ENCODE measurements at places on chromosomes 1 and 21.
A peak's percentile ranks its signal among the peaks of the same experiment; 100 is the strongest.

- no peak for DNase-seq
Observed at GRCh38 chr1:169271098-169271497, 96.5 kb downstream of the NME7 start.

DNA sequence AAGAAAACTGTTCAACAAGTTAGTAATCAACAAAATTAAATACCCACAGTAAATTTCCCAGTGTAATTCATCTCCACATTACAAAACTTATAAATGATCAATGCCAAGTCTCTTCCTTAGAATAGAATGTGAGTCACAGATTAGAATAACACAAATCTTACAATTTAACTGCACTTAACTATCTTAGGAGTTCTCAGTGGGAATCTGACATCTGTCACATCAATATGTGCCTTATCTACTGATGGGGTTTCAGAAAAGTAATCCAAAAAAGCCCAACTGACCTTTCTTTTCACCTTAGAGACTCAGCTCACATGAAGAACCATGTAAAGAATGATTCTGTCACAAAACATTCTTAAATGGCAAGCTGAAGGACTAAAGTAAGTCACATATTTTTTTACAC is 141.4 kb downstream of the RERE start:
- no peak for DNase-seq

GRCh38 chr1:197017558-197018146 is 40.3 kb downstream of the CFHR5 start:
- DNase-seq: no peak

- no peak for DNase-seq
Observed at GRCh38 chr1:175521249-175522040, 221.9 kb downstream of the TNR start.

DNA sequence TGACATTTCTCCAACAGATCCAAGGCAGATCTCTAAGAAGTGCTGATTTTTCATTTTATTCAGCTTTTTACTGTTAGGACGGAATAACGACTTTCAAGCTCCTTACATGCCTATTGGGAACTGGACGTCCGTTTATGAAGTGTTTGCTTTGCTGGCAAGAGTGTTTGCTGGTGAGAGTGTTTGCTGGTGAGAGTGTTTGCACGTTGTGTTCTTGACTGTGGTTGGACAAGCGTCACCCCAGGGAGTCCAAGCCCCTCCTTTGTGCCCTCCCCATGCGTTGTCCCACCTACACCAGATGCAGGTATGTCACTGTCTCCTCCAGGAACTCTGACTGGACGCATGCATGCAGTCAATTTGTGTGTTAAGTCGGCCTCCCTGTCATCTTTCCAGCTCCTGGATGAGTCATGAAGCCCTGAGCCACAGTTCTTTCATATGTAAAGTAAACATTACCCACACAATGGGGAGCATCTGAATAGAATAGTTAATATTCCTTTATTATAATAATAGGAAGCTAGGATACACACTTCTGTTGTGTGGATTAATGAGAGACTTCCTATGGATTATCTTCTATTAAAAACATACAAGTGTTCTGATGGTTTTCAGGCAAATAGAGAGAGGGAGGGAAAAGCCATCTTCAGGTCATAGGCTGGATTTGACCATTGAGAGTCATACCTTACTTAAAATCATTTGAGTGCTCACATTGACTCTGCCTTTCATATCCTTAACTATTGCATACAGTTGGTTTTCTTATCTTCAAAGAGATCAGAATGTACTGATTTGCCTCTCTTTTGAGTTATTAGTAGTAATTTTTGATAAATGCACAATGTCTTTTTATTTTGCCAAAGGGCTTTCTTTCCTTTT is 119.2 kb downstream of the GALNT2 start:
- DNase-seq: peak; percentile 46

- no peak for DNase-seq
Observed at GRCh38 chr1:154353966-154354365, 28.6 kb downstream of the ATP8B2 start.

GRCh38 chr1:214377886-214378285 is 96.9 kb downstream of the SMYD2 start:
- DNase-seq: peak; percentile 45

- DNase-seq: no peak
Observed at GRCh38 chr1:67708606-67709005, 23.6 kb downstream of the GADD45A start.

GRCh38 chr1:67211589-67212563 is 45.6 kb downstream of the IL23R start:
- no peak for DNase-seq

DNA sequence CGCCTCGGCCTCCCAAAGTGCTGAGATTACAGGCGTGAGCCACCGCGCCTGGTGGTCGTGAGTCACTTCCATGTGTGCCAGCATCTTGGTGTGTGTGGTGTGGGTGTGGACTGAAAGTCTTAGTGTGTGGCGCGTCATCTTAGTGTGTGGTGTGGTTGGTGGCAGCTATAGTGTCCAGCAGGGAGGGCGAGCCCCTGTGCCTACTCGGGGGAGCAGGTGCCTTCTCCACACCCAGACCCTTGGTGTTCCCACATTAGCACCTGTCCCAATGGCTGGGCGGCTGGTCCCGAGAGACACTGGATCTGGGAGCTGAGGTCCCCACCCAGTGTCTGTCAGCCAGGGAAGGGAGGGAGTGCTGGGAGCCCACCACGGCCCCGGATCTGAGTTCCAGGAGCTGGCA is 2.8 kb downstream of the SCNN1D start:
- no peak for DNase-seq

DNA sequence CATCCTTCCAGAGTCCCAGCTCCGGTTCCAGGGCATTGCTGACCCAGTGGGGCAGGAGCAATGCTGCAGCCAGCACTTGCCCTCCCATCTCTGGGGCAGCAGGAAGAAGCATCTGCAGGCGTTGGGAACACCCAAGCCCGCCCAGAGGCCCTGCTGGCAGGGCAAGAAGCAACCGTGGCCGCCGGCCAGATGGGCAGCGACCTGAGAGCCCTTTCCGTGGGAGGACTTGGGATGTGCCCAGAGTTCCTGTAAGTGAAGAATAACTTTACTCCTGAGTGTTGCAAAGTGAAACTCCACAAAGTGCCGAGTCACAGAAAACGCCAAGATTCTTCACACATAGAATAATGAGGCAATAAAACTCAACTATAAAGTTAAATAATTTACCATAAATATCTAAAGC is 46.0 kb downstream of the GRIK3 start:
- no peak for DNase-seq

GRCh38 chr1:20787840-20788795 is 1.0 kb upstream of the HP1BP3 start:
- no peak for DNase-seq

GRCh38 chr1:64659478-64660138 is 85.3 kb upstream of the RAVER2 start:
- no peak for DNase-seq

DNA sequence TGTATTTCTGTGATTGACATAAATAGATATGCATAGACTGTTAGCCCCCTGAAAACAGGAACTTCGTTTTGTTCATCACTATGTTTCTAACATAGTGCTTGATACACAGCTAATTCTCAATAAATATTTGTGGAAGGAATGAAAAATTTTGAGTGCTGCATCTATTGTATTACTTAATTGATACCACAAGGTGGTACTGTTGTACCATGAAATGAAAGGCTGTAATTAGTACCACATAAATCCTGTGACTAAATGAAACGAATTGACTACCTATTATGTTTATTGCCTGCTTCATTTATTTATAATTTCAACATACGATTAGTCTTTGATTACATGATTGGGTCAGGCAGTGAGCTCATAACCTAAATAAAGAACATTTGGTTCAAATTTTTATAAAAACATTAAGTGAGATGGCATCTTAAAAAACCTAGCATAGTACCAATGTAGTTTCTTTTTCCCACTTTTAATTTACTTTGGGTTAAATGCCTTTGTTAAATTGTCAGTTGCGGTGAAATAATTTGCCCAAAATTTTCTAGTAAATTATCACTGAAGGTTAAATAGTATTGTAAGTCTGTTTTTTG is 15.0 kb upstream of the TGFB2 start:
- no peak for DNase-seq

DNA sequence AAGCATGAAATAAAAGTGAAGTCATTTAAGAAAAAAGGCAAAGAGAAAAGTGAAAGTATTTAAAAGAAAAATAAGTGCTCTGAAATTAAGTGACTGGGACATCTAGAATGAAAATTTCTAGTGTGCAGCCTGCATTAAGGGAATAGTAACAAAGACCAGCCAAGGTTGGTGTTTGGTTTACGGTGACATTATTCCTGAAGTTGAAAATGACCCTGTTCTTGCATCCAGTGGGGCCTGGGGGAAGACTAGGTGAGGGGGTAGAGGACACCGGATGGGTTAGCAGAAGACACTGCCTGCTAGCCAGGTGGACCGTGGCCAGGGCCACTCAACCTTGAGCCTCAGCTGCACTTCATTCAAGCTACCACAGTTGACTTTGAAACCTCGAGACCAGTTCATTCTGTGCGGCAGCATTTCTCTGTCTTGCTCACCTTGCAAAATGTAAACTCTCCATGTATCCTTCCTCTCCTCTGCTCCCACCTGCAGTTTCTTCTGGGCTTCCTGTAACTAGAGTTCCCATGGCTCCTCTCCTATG is 14.3 kb upstream of the KCNK1 start:
- no peak for DNase-seq

DNA sequence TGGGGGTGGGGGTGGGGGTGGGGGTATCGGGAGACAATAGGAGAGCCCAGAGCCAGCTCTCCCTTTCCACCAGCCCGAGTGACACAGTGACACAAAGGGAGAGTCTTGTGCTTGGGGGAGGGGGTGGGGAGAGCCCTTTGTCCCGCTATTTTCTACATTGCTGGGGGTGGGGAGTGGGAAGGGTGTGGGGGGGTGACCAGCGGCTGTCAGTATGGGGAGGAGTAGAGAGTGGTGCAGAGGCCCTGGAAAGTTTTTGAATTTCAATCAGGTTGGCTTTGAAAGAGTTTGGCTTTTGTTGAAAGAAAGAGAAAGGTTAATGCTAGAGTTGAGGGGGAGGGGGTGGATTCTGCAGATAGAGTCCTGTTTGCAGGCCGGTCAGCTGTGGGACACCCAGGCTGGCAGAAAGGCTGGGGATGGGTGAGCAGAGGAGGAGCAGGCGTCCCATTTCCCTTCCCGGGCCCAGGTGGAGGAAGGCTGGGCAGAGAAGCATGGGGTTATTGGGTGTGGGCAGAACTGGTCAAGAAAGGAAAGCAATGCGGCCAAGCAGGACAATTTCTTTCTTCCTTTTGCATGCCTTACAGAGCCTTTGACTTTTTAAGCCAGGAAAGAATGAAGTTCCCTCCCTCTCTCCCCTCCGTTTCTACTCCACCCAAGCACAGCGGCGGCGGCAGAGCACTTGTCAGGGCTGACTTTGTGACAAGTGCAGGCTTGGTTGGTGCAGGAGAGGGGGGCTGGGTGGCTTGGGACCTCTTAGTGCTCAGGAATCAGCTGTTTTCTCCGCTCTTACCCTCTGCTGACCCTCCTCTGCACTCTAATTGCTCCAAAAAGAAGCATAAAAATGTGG is 96.2 kb downstream of the RNF220 start:
- DNase-seq: no peak

GRCh38 chr1:240776237-240776636 is 164.3 kb upstream of the GREM2 start:
- DNase-seq: no peak

GRCh38 chr1:58726581-58726980 is 26.7 kb upstream of the MYSM1 start:
- no peak for DNase-seq

- no peak for DNase-seq
Observed at GRCh38 chr1:195584870-195585624, 1023.2 kb downstream of the KCNT2 start.

DNA sequence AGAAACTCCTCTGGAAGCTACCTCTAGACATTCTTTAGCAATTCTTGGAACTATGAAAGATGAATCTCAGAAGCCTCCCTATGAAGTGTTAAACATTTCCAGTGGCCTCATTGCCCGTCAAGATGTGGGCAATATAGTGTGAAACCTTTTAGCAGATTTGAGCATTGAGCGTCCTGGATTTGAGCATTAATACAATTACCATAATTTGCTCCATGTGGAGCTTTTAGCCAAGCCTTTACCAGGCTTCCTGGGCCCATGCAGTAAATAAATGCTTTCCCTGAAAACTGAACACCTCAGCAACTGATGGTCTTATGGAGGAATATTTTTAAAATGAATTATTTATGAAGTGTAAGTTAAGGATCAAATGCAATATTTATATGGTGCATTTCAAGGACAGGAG is 162.0 kb downstream of the FGGY start:
- DNase-seq: no peak

GRCh38 chr21:42291003-42291750 is 24.0 kb downstream of the TFF3 start:
- no peak for DNase-seq

- DNase-seq: no peak
Observed at GRCh38 chr1:64197076-64197475, 6.3 kb upstream of the UBE2U start.

- DNase-seq: no peak
Observed at GRCh38 chr1:205170532-205171269, 40.8 kb downstream of the DSTYK start.

- no peak for DNase-seq
Observed at GRCh38 chr1:93426181-93426580, 21.7 kb upstream of the FNBP1L start.

GRCh38 chr1:43872280-43872679 is 61.3 kb upstream of the ARTN start:
- DNase-seq: no peak

- no peak for DNase-seq
Observed at GRCh38 chr1:236027104-236027503, 37.8 kb downstream of the NID1 start.

DNA sequence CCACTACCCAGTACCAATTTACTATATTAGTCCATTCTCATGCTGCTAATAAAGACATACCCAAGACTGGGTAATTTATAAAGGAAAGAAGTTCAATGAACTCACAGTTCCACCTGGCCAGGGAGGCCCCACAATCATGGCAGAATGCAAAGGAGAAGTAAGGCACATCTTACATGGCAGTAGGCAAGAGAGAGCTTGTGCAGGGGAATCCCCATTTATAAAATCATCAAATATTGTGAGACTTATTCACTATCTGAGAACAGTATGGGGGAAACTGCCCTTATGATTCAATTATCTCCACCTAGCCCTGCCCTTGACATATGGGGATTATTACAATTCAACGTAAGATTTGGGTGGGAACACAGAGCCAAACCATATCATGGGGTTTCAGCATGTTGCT is 6.4 kb downstream of the CD58 start:
- DNase-seq: no peak

DNA sequence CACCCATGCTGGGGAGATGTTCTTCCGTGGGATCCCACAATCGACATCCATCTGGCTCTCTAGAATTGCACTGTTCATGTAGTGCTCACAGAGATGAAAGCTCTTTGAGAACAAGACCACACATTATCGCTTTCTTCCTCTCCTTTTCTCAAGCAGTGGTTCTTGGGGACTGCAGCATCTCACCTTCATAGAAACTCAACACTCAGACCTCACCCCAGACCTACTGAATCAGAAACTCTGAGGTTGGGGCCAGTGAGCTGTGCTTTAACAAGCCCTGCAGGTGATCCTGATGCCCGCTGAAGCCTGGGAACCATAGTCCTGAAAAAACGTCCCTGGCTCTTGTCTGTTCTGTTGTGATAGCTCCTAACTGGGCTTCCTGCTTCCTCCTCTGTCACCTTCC is 251.3 kb upstream of the FGGY start:
- no peak for DNase-seq
